Activated T-cell treated with anti-CD3 and anti-CD28 coated beads, Interleukin-2, amount 50 U/mL, for 72 hours (primary cell): ENCODE measurements at places on chromosomes 5 and 9. TPM values are rescaled to one million over a fixed set of nuclear protein-coding genes. Genes with fewer than 3 reads are reported as not detected.

DNA sequence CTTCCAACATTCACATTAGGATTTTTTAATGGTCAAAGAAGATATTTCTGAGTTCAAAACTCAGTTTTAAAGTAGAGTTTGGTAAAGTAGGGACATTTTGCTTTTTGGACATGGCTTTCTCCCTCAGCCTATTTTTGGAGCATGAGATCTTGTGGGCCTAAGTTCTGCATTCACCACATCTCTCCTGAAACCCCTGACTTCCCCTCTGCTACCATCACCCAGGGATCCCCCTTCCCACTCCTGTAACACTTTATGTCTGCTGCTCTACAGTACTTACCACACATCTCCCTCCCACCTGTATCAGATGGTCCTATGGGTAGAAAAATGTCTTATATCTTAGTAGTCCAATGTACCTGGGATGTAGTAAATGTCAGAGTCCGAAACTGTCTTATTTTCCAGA is 48.2 kb upstream of the JAK2 start:
- peak; percentile 34 for DNase-seq

DNA sequence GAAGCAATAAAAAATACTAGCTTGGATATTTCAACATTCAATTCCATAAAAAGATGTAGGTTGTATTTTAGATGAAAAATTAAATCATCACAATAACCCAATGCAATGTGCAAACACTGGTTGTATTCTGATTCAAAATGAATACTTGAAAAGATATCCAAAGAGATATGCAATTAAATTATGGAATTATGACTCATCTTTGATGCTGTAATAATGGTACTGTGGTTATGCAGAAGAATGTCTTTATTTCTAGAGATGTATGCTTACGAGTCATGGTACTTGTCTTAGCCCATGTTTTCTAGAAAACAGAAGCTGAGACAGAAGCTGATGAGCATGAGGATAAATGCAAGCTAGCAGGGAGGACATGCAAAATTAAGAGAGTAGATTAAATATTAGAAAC is 1941.4 kb upstream of the NUDT12 start:
- DNase-seq, result no peak

DNA sequence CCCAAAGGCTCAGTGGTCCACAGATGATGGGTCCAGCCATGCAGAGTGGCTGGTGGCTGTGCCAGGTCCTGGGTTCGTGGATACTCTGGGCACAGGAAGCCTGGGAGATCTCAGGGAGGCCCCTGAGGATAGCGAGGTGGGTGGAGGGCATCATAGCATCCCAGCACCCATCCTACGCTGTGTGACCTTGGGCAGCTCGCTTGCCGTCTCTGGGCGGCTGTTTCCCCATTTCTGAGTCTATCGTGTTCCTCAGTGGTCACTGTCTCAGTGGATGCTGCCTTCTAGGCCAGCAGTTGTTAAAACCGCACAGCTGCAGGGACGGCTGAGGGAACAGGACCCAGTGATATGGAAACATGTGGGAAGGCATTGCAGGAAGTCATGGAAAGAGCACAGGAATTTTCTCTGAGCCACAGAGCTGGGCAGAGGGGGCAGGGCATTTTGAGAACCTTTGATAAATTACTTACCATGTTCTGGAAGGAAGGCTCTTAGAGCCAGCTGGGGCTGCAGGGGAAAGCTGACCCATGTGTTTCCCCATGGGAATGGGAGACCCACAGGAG is 86.4 kb upstream of the COL5A1 start:
- DNase-seq, result no peak

- DNase-seq, result no peak
These were observed 66.6 kb upstream of the SPATA31E1 start for GRCh38 chr9:87816036-87816435.

- DNase-seq, result no peak
These were observed 30.9 kb upstream of the PPP1R26 start for GRCh38 chr9:135448663-135449100.

- DNase-seq, result no peak
These were observed 14.1 kb upstream of the SLC25A51 start for GRCh38 chr9:37917801-37918664.

DNA sequence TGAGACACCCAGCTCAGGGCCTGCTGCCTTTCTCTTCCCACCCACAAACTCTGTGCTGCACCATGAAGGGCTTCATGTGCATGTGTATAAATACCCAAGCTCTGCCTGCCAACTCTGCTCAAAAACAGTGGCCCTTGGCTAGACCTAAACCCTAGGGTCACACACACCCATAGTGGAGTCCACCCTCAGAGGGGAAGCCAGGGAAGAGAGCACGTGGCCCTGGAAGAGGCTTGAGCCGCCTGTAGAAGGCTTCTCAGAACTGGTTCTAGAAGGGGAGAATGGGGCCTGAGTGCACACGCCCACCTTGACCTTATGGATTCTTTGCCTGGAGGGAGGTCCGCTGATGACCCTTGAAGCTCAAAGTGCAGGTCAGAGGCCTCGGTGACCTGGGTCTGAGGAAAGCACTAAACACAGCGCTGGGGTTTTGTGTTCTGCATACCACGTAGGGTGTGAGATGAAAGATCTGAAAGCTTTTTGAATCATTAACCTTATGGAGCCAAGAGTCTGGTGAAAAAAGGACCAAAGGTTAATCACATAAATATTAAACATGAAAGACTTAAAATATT is 60.6 kb downstream of the CYFIP2 start:
- DNase-seq, result no peak

- peak; percentile 50 for DNase-seq
These were observed 72.8 kb upstream of the ASTN2 start for GRCh38 chr9:117487555-117488175.

- no peak for DNase-seq
These were observed 35.8 kb downstream of the PRKACG start for GRCh38 chr9:68978066-68978465.

GRCh38 chr5:71662381-71662780 is 56.7 kb upstream of the CARTPT start:
- no peak for DNase-seq

DNA sequence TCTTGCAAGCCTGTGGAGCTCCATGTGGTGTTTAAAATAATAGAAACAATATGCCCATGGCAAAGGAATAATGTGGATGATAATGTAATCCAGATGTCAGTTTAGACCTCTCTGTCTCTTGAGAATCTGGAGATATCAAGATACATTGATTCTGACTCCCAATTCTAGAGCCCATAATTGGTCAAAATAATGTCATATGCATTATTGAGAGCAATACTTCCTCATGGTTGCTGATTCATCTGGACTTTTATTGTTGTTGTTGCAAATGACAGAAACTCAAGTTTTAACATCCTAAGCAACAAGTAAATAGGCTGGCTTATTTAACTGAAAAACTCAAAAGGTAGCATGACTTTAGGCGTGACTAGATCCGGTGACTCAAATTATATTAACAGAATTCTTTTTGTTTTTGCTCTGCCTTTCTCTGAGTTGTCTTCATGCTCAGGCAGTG is 152.1 kb downstream of the PCSK1 start:
- no peak for DNase-seq

DNA sequence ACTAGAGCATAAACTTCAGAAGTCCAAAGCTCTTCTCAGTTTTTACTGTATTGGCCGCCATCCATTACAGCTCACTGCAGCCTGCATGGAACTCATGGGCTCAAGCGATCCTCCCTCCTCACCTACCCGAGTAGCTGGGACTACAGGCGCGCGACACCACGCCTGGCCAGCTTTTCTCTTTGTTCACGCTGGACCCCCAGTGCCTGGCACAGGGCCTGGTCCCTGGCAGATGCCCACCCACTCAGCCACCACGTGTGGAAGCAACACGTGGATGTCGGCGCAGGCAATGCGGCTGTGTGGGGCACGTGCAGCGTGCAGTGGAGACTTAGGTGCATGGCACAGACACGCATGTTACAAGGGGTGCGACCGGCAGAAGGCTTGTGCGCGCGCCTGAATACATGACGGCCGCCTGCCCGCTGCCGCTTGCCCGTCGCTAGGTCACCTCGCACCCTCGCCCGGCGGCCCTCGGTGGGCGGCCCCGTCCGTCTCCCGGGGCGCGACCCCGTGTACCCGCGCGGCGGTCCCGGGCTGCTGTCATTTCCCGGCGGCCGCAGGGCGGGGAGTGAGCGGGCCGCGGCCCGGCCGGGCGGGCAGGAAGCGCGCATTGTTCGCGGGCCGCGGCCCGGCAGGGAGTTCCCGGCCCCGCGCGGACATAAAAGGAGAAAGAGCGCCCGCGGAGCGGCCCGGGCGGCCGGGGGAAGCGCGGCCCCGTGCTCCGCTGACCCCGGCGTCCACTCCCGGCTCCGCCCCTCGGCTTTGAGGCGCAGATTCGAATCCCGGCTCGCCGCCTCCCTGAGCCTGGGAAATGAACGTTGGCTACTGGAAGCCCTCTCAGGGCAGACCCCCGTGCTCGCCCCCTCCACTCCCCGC is 24.1 kb upstream of the PTGS1 start:
- peak; percentile 26 for DNase-seq

GRCh38 chr9:134296301-134297082 is 29.8 kb upstream of the RXRA start:
- DNase-seq, result no peak

DNA sequence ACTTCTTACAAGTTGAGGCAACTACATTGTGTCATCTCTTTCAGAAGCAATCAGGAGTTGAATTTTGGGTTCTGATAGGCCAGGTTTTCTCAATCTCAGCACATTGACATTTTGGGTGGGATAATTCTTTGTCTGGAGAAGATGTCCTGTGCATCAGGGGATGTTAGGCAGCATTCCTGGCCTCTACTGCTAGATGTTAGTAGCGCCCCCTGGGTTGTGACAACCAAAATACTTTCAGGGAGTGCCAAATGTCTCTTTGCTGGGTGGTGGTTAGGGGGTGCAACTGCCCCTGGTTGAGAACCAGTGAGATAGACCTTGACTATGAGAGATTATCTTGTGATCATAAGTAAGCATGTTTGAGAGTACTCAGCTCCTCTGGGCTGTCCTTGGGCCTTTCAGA is 164.3 kb upstream of the KLF9 start:
- peak; percentile 9 for DNase-seq

DNA sequence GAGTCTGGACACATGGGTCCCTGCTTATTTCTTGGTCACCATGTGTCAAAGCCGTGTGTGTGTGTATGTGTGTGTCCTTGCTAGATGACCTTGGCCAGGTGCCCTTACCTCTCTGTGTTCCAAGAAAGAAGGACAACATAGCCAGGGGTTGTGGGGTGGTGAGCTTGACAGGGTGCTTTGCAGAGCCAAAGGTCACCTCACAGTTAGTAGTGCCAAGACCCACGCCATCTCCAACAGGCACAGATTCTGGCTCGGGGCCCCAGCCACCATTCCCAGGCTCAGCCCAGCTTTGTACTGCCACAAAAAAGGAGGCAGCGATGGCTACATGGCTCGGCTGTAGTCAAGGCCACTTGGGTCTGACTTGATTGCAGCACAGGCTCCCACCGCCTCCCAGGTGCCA is 39.5 kb downstream of the CXXC5 start:
- no peak for DNase-seq

DNA sequence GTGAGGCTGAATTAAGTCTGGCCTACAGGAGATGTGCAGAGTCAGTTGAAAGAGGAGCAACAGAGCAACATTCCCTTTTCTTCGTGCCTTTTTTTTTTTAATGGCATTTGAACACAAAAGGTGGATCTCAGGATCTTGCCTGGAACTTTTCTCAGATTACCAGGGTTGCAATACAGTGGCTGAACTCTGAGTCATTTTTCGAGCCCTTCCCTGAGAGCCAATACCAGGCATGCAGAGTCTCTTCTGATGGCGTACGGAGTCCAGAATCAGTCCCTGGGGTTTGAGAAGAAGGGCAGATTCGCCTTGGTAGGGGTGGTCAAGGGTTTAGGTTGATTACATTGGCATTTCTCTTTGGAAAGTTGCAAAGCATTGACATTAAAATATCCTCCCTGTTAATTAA is 271.5 kb downstream of the GAS1 start:
- DNase-seq, result no peak

GRCh38 chr5:107615299-107615817 is 55.4 kb downstream of the EFNA5 start:
- DNase-seq, result no peak

- DNase-seq, result peak; percentile 4
These were observed 97.9 kb downstream of the SV2C start for GRCh38 chr5:76180814-76181805.

DNA sequence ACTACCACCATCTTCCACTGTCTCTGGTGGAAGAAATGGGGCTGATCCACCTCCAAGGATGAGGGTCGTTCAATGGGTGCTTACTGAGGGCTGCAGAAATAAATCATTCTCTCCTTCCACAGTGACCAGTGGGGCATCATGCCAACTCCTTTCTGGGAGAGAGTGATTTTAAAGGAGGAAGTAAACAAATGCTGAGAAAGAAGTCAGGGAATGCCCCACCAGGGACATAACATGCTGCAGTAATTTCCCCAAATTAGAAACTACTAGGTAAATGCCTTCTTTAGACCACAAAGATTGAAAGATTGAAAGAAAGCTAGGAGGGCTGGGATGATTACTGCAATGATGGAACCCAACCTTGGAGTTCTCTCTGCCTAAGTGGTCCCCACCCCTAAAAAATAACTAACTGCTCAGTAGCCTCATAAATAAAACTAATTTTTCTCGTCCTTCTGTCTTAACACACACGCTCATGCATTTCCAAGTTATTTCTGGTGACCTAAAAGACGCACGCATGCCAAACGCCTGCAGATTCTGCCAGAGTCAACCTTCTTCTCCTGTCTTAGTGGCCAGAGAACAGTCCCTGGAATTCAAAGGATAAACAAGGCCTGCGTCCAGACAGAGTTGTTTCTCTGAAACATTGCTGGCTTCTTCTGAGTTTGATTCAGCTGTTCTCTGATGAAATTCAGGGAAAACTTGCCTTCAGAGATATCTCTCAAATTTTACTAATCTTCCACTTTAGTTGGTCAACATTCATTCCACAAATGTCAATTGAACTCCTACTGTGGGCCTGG is 250.0 kb downstream of the NR3C1 start:
- no peak for DNase-seq

DNA sequence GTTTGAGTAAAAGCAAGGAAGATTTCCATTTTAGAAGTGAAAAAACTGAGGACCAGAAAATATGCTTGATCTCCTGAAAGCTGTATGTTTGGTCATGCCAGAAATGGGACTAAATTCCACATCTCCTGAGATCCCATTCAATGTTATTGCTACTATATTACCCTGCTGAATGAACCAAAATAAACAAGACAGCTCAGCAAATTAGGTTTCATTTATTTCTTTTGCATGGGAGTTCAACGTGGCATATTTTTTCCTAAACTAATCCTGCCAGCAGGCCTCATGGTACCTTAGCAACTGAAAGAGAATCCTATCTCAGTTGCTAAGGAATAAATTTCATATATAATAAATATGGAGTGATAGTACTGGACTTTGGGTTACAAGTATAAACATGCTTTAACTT is 101.7 kb downstream of the ADAMTSL1 start:
- no peak for DNase-seq

The MAMDC2 gene
- not detected for total RNA-seq

The SLC28A3 gene
- total RNA-seq, result 1.7 TPM

The HTR4 gene
- total RNA-seq, result not detected

The DMRT3 gene
- not detected for total RNA-seq

The FST gene
- 2.5 TPM for total RNA-seq

The SFXN1 gene
- total RNA-seq, result 151 TPM

The TMOD1 gene
- total RNA-seq, result 5.4 TPM

The TERT gene
- 2.5 TPM for total RNA-seq

The IL13 gene
- total RNA-seq, result 16.3 TPM

The GHR gene
- total RNA-seq, result not detected
